ENCODE measurements at places on chromosomes 2 and 18. TPM values are rescaled to one million over a fixed set of nuclear protein-coding genes. Genes with fewer than 3 reads are reported as not detected.

The DLX1 gene
- total RNA-seq = not detected

The REL gene
- 26.5 TPM for total RNA-seq

GRCh38 chr18:58997811-58998337 lies 133.2 kb downstream of the ZNF532 start:
- H3K4me3 ChIP-seq = no peak overlapping the region
- no peaks in the 10 kb centered on the region for H3K4me1 ChIP-seq
- H3K36me3 ChIP-seq = no peaks in the 10 kb centered on the region
- H3K27ac ChIP-seq = no peak overlapping the region
- H3K27me3 ChIP-seq = peaks cover 3% of the 10 kb centered on the region

GRCh38 chr2:197209742-197210408 lies 100.7 kb downstream of the ANKRD44 start:
- H3K27me3 ChIP-seq = no peaks in the 10 kb centered on the region
- no peaks in the 10 kb centered on the region for H3K36me3 ChIP-seq
- peak overlapping the region; percentile 68 for H3K27ac ChIP-seq
- DNase-seq = peak; percentile 42

The UGT1A9 gene
- not detected for total RNA-seq

DNA sequence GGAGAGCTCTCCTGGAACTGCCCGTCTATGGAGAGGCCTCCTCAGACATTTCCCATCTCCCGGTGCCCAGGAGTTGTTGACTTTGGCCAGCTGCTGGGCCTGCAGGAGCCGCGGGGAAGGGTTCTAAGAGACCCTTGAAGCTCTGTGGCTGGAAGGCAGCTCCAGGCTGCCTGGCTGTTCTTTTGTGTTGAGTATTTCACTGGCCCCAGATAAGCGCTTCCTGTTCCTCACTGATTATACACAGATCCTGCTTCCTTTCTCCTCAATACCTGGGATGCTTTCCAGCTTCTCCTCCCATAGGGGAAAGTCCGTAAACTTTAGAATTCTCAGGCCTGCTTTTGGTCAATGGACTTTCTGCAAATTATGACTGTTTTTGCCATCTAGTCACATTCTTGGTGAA lies 57.8 kb downstream of the TGOLN2 start:
- no peaks in the 10 kb centered on the region for H3K27me3 ChIP-seq
- H3K4me1 ChIP-seq = no peaks in the 10 kb centered on the region
- no peak overlapping the region for H3K27ac ChIP-seq
- no peak overlapping the region for H3K4me3 ChIP-seq
- no peak for DNase-seq

The APOB gene
- not detected for total RNA-seq

DNA sequence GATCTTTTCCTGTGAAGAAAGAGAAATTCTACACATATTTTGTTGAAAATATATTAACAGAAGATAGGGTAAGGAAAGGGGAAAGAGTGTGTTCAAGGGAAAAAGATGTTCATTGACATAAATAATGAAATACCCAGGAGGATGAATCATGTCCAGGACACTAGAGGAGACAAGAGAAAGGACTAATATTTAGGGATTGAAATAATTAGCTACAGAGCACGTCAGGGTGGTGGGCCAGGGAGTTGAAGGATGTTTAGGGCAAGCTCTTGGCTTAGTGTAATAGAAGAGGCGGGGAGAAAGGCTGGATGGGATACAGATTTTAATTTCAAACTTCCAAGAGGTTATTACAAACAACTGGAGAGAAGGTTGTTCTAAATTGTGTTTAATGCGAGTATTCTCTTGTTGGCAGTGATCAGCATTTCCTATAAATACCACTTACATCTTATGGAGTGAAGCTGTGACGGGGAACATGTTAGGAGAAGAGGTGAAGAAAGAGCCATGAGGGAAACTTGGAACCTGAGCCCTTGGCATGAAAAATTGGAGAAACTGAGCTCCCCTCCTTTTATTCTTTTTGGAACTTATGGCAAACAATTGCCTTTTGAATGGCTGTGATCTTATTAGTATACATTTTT lies 36.6 kb upstream of the CETN1 start:
- no peak overlapping the region for H3K4me3 ChIP-seq
- H3K27ac ChIP-seq = no peak overlapping the region
- no peaks in the 10 kb centered on the region for H3K36me3 ChIP-seq
- H3K4me1 ChIP-seq = no peaks in the 10 kb centered on the region

The PTPRN gene
- not detected for total RNA-seq

GRCh38 chr2:223735035-223735640 lies 102.2 kb downstream of the AP1S3 start:
- H3K27ac ChIP-seq = no peak overlapping the region
- no peak overlapping the region for H3K4me3 ChIP-seq
- no peaks in the 10 kb centered on the region for H3K27me3 ChIP-seq
- no peaks in the 10 kb centered on the region for H3K4me1 ChIP-seq
- DNase-seq = no peak
- H3K36me3 ChIP-seq = no peaks in the 10 kb centered on the region

The XIRP2 gene
- not detected for total RNA-seq

GRCh38 chr18:8732442-8733360 lies 27.3 kb downstream of the MTCL1 start:
- H3K27ac ChIP-seq = no peak overlapping the region
- no peaks in the 10 kb centered on the region for H3K4me1 ChIP-seq
- no peaks in the 10 kb centered on the region for H3K27me3 ChIP-seq
- no peak for DNase-seq
- H3K4me3 ChIP-seq = no peak overlapping the region

The ZNF532 gene
- total RNA-seq = 7.8 TPM

Measured in CD4-positive, alpha-beta memory T cell (primary cell).